ENCODE measurements at places on chromosomes 6 and 20. TPM values are rescaled to one million over a fixed set of nuclear protein-coding genes. Genes with fewer than 3 reads are reported as not detected.

Gene LIME1
- total RNA-seq: 8.9 TPM

Gene RAD21L1
- not detected for total RNA-seq

Gene TP53TG5
- not detected for total RNA-seq

Gene SPINT4
- not detected for total RNA-seq

Gene COL9A3
- total RNA-seq: 0.55 TPM

Gene CPNE5
- total RNA-seq: not detected

Gene C6orf118
- 0.15 TPM for total RNA-seq

Gene ARMH2
- total RNA-seq: not detected

Gene PHACTR2
- 4.2 TPM for total RNA-seq

Gene THBD
- total RNA-seq: 49.5 TPM

Gene SIRPG
- not detected for total RNA-seq

Gene EDN3
- total RNA-seq: 1.8 TPM

Gene ADAT2
- 4.3 TPM for total RNA-seq

Gene ARMC12
- total RNA-seq: 0.38 TPM

Gene BMP5
- total RNA-seq: not detected

Gene POFUT1
- total RNA-seq: 42.9 TPM

Gene PLN
- not detected for total RNA-seq

Gene PGK2
- not detected for total RNA-seq

Gene SLA2
- total RNA-seq: 0.10 TPM

Gene HLA-DOB
- not detected for total RNA-seq

Gene KCNQ5
- total RNA-seq: 1.4 TPM

Gene ESR1
- total RNA-seq: 0.02 TPM

Gene RIMS1
- total RNA-seq: not detected

Gene OR2H1
- not detected for total RNA-seq

Gene TNXB
- total RNA-seq: 0.42 TPM

Gene TRAPPC3L
- not detected for total RNA-seq

Gene GTF2H4
- total RNA-seq: 20.6 TPM

Gene FAM217A
- total RNA-seq: not detected

Gene CDYL
- 21.9 TPM for total RNA-seq

Gene ADTRP
- total RNA-seq: not detected

Gene HDAC2
- 84.8 TPM for total RNA-seq

Gene LRP11
- total RNA-seq: 27.5 TPM

Gene TRPC4AP
- 61.9 TPM for total RNA-seq

Gene BTN1A1
- total RNA-seq: not detected

Gene EDN1
- total RNA-seq: 36.7 TPM

Gene SEL1L2
- not detected for total RNA-seq

Gene LIN28B
- 1.4 TPM for total RNA-seq

Gene FOXS1
- total RNA-seq: 0.41 TPM

Gene ABHD16A
- total RNA-seq: 19.4 TPM
